ENCODE measurements at places on chromosomes 3 and 15.
A peak's percentile ranks its signal among the peaks of the same experiment; 100 is the strongest.

- peak; percentile 75 for DNase-seq
- peak overlapping the region; percentile 90 for H3K27ac ChIP-seq
- no peaks in the 10 kb centered on the region for H3K36me3 ChIP-seq
- H3K4me3 ChIP-seq: peak overlapping the region; percentile 64
- peaks cover 75% of the 10 kb centered on the region for H3K4me1 ChIP-seq
- H3K27me3 ChIP-seq: no peaks in the 10 kb centered on the region
Measured at GRCh38 chr3:39146611-39147591, 6.5 kb downstream of the CSRNP1 start.

DNA sequence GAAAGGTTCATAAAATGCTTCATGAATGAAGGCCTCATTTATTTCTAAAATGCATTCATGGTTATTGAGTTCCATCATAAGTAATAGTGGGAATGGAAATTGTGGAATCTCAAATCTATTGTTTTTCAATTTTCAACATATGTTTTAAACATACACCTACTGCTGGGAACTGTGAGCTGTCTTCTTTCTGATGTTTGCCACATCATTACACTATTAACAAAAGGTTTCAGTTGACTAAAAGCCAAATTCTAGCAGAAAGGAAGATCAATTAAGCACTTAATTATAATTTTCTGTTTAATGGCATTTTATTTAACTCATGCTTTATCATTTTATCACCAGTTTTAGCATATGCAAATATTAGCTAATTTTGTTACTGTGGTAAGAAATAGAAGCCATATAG is 13.8 kb upstream of the TBC1D23 start:
- H3K27me3 ChIP-seq: no peaks in the 10 kb centered on the region
- no peaks in the 10 kb centered on the region for H3K36me3 ChIP-seq
- H3K4me3 ChIP-seq: no peak overlapping the region
- DNase-seq: no peak
- no peaks in the 10 kb centered on the region for H3K4me1 ChIP-seq
- H3K27ac ChIP-seq: no peak overlapping the region

DNA sequence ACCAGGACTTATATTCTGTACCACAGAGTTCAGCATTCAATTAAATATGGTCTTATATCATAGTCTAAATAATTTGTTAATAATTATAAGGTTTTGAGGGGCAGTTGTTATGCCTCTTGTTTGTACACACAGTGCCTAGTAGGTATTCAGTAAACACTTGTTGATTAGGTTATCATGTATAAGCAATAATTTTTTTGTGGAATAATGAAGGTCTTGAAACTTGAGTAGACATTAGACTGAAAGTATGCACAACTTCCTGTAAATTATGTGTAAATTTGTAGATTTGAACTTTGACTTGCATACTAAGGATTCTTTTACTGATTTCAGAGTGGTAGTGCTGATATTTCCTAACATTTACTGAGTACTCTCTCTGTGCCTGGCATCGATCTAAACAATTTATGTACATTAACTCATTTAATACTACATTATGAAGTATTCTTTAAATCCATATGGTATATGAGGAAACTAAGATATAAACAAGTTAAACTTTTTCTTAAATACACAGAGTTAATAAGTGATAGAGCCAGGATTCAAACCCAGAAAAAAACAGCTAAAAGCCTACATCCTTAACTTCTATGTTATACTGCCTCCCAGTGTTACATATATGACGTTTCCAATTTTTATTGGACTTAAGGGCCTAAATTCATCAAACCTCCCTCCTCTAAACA is 65.1 kb downstream of the GLCE start:
- no peaks in the 10 kb centered on the region for H3K27me3 ChIP-seq
- no peak overlapping the region for H3K27ac ChIP-seq
- peak; percentile 55 for DNase-seq
- H3K4me1 ChIP-seq: no peaks in the 10 kb centered on the region
- no peak overlapping the region for H3K4me3 ChIP-seq
- no peaks in the 10 kb centered on the region for H3K36me3 ChIP-seq

GRCh38 chr3:195159117-195159813 is 111.7 kb downstream of the XXYLT1 start:
- H3K4me1 ChIP-seq: peaks cover 6% of the 10 kb centered on the region
- no peaks in the 10 kb centered on the region for H3K27me3 ChIP-seq
- no peaks in the 10 kb centered on the region for H3K36me3 ChIP-seq
- no peak overlapping the region for H3K27ac ChIP-seq
- H3K4me3 ChIP-seq: no peak overlapping the region
- no peak for DNase-seq

DNA sequence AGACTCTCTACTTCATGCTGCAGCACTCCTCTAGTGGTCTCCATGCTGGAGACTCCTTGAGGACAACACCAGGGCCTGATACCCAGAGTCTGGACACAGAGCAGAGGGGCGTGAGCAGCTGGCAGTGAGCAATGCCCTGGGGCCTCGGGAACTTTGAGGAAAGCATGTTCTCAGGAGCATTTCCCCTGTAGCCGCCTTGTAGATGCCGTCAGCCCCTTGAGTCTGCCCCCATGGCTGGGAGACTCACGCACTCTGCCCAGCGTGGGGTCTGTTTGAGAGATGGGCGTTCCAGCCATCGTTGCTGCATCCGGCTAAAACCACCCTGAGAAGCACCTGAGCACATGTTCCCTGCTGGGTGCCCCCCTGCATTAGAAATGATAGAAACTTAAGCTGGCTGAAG is 56.8 kb downstream of the PLXNA1 start:
- H3K27ac ChIP-seq: no peak overlapping the region
- no peaks in the 10 kb centered on the region for H3K36me3 ChIP-seq
- H3K4me1 ChIP-seq: peaks cover 8% of the 10 kb centered on the region

DNA sequence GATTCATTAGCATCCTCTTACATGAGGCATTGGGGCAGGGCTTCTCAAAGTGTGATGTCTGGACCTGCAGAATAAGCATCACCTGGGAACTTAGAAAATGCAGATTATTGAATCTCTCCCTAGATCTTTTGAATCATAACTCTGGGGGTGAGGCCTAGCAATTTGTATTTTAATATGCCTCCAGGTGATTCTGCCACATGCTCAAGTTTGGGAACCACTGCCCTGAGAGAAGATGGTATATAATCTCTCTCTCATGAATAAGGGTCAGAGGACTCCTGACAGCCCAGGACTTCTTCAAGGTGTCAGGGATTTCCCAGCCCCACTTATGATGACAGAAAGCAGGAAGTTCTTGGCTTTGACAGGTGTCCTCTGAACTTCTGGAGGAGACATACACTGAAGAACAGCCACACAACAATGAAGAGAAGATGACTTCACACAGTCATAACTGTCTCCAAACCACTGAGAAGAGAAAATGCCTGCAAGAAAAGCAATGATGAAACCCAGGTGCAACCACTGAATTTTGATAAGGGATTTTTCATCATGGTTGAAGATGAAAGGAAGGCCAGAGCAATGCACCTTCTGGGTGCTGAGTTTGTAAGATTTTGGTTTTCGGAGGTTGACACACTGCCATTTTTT is 211.9 kb upstream of the MRPL3 start:
- no peak overlapping the region for H3K4me3 ChIP-seq
- no peaks in the 10 kb centered on the region for H3K4me1 ChIP-seq
- H3K36me3 ChIP-seq: no peaks in the 10 kb centered on the region
- no peaks in the 10 kb centered on the region for H3K27me3 ChIP-seq

- peaks cover 33% of the 10 kb centered on the region for H3K4me1 ChIP-seq
- no peaks in the 10 kb centered on the region for H3K36me3 ChIP-seq
- H3K27ac ChIP-seq: no peak overlapping the region
- no peak overlapping the region for H3K4me3 ChIP-seq
Measured at GRCh38 chr3:178969004-178969700, 102.5 kb downstream of the ZMAT3 start.

GRCh38 chr3:61719278-61719977 is 158.1 kb downstream of the PTPRG start:
- H3K4me1 ChIP-seq: no peaks in the 10 kb centered on the region
- H3K27ac ChIP-seq: no peak overlapping the region
- H3K27me3 ChIP-seq: no peaks in the 10 kb centered on the region
- H3K36me3 ChIP-seq: no peaks in the 10 kb centered on the region
